ENCODE measurements at places on chromosomes 13 and 19.

DNA sequence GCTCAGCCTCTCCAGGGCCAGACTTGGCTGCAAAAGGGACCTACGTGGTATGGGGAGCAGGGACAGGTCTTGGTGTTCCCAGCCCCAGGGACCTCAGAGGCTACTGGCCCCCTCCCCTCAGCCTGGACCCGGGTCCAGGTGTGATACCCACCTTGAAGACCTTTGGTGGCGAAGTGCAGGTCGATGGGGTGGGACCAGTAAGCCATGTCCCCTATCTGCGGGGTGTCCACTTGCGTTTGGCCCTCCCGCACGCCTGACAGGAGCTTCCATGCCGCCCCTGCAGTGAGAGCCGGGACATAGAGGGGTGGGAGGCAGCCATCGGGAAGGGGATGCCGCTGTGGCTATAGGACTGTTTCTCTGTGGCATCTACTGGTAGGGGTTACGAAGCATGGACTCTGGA is 4.0 kb upstream of the TGFB1 start:
- DNase-seq = no peak

DNA sequence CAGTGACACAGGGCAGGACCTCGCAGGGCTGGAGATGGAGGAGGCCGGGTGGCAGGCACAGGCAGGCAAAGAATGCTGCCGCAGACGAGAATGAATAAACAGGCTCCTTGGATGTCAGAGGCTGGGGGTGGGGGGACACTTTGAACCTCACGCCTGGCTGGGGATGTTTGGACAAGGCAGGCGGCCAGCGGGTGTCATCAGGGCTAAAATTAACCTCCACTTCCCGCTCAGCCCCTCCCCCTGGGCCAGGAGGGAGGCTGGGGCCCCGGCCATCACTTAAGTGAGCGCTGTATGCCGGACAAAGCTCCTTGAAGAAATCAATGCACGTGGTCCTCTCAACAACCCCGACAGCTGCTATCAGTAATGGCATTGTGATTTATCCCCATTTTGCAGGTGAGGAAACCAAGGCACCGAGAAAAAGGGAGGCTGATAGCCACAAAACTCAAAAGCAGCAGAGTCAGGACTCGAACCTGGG is 10.3 kb upstream of the FUT5 start:
- peak; percentile 72 for DNase-seq

GRCh38 chr13:21657538-21657937 is 13.3 kb upstream of the FGF9 start:
- DNase-seq = peak; percentile 67

GRCh38 chr13:36673352-36673751 is 468 bp upstream of the SERTM1 start:
- DNase-seq = no peak

DNA sequence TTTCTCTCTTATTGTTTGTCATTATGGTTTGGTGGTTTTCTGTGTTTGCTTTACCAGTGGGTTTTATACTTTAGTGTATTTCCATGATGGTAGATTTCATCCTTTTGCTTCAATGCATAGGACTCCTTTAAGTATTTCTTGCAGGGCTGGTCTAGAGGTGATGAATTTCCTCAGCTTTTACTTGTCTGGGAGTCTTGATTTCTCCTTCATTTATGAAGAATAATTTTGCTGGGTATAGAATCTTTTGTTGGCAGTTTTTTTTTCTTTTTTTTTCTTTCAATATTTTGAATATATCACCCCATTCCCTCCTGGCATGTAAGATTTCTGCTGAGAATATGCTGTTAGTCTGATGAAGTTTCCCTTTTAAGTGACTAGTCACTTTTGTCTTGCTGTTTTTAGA is 19.8 kb downstream of the EEF1AKMT1 start:
- DNase-seq = no peak

- no peak for DNase-seq
Measured at GRCh38 chr13:91504216-91504615, 105.8 kb downstream of the GPC5 start.

DNA sequence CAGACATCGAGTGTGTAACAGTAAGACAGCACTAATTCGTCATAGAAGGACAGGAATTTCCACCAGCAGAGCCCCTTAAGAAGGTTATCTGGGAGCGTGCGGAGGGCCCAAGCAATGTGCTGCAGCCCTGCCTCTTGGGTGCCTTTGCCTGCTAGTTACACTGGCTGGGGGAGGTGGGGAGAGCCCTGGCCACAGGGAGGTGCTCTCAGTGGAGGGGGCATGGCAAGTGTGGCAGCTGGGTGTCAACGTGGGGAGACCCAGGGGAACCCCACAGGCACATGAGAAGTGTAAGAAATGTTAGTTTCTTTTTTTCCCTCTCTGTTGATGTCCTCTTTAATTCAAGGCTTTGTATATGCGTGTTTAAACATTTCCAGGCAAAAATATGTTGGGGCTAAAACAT is 50.9 kb upstream of the TMTC4 start:
- no peak for DNase-seq
